ENCODE measurements at places on chromosomes 12 and 14.

- DNase-seq: peak; percentile 66
Measured at GRCh38 chr14:76908834-76909233, 82.6 kb downstream of the LRRC74A start.

GRCh38 chr12:46382408-46382963 is 9.9 kb upstream of the SLC38A2 start:
- no peak for DNase-seq

GRCh38 chr12:26648584-26648983 is 184.4 kb downstream of the ITPR2 start:
- DNase-seq: no peak

DNA sequence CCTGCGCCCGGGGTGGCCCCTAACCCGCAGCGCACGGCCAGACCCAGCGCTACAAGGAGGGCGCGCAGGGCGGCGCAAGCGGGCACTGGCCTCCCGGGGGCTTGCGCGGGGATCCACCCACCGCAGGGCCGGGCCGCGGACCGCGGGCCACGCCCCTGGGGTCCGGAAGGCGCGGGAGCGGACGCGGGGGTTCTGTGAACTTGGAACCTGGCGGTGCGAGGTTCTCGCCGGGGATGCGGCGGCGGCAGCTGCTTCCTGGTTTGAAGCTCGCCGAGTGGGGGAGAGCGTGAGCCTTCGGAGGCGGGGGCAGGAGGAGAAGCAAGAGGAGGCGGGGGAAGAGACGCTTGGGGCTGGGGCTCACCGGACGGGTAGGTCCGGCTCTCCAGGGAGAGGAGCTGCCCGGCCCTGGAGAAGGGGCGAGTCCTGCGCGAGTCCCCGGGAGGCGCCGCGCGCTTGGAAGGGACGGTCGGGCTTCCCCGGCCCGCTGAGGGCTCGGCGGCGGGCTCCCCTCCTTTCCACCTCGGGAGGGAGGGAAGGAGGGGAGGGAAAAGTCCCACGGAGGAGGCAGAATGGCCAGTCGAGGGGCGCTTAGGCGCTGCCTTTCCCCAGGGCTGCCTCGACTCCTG is at the start of gene PRKCH:
PRKCH (plus strand) TSS at position 195 of the 626 bp plus-strand sequence. CDS start 523 bp downstream, outside the sequence.
- DNase-seq: peak; percentile 68

- DNase-seq: no peak
Measured at GRCh38 chr14:71138448-71139293, 231.4 kb downstream of the PCNX1 start.

GRCh38 chr12:121110211-121110940 is 22.3 kb upstream of the P2RX7 start:
- DNase-seq: peak; percentile 74

GRCh38 chr12:112007945-112008344 is 5.0 kb downstream of the TMEM116 start:
- DNase-seq: no peak

- no peak for DNase-seq
Measured at GRCh38 chr12:50746431-50746830, 17.5 kb upstream of the ATF1 start.
